ENCODE measurements at places on chromosomes 5 and 9.

- no peak for DNase-seq
These were observed 138.5 kb downstream of the TTLL11 start for GRCh38 chr9:121954477-121955140.

DNA sequence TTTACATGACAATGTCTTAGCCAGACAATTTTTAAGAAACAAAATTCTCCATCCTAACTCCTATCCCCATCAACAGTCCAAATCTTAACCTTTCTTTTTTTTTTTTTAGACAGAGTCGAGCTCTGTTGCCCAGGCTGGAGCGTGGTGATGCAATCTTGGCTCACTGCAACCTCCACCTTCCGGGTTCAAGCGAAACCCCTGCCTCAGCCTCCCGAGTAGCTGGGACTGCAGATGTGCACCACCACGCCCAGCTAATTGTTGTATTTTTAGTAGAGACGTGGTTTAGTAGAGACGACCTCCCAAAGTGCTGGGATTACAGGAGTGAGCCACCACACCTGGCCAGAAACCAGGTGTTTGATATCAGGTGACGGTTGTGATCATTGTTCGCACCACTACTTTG lies 10.2 kb downstream of the ABL1 start:
- no peak for DNase-seq

DNA sequence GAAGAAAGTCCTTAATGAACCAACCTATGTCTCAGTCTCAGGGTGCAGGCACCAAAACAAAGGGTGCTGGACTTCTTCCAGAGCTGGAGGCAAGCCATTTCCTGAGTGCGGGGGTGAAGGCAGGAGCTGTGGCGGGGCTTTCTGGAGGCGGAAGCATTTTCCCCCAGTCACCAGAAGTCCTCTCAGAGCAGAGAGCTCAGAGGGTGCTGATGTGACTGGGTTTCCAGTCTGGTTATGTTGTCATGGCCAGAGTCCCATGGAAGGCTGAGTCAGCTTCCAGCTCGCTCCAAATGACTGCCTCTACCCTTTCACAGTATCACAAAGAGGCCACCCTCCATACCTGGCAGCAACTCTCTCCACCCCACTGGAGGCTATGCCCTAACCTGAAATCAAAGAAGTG lies 86.0 kb downstream of the TRPC7 start:
- no peak for DNase-seq

GRCh38 chr5:138469540-138470321 lies 4.5 kb downstream of the EGR1 start:
- no peak for DNase-seq

- peak; percentile 75 for DNase-seq
These were observed 75.5 kb downstream of the SGCD start for GRCh38 chr5:156402387-156402921.

DNA sequence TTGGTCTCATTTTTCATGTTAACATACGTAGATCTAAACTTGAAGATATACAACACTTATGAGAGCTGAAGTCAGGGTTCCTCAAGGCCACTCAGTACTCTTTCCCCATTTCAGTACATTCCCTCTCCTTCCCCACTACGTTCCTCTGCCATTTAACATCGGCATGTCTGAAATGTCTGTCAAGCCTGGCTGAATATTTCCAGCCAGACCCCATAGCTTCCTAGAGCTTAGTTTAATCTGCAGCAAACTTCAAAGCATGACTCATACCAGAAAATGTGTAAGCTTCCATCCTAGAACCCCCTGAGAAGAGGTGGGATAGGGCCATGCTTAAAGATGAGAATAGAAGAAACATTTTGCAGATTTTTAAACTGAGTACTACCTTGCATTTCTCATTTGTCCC lies 6.2 kb downstream of the GZMA start:
- no peak for DNase-seq

DNA sequence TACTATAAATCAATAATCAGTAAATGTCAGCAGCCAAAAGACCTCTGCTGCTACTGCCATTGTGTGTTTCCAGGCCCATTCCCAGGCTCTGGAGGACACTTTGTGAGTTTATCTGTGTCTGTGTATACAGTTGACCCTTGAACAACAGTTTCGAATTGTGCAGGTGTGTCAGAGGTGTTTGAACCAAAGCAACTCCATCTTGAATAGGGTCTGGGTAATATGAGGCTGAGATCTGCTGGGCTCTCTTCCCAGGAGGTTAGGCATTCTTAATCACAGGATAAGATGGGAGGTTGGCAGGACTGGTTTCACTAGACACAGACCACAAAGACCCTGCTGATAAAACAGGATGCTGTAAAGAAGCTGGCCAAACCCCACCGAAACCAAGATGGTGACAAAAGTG lies 2.3 kb upstream of the TBCA start:
- no peak for DNase-seq

DNA sequence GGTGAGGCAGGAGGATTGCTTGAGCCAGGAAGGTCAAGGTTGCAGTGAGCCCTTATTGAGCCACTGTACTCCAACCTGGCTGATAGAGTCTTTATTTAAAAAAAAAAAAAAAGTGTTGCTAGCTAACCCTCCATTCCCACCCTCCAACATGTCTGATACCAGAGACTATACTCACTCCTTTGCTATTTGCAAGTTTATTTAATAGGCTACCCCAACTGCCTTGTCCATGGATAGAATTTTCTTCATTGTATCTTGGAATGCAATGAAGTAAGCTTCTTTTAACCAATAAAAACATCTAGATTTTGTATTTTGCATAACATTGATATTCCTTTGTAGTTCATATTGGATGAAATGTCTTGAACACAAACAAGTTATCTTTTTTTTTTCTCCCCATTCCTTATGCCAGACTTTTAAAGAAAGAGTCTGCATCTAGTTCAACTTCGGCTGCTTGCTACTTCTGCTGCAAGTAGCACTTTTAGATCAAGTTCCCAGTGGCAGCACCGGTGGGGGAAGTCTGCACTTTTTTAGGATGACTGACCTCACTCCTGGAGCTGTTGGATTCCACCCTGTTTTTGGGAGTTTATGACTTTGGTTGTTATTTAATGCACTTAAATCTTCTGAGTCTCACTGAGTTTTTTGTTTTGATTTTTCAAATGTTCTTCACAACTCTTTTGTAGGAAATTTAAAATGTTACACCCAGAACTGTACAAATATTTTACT lies 112.5 kb downstream of the UHRF2 start:
- DNase-seq: no peak

GRCh38 chr5:59002162-59002825 lies 419.4 kb downstream of the RAB3C start:
- DNase-seq: no peak

DNA sequence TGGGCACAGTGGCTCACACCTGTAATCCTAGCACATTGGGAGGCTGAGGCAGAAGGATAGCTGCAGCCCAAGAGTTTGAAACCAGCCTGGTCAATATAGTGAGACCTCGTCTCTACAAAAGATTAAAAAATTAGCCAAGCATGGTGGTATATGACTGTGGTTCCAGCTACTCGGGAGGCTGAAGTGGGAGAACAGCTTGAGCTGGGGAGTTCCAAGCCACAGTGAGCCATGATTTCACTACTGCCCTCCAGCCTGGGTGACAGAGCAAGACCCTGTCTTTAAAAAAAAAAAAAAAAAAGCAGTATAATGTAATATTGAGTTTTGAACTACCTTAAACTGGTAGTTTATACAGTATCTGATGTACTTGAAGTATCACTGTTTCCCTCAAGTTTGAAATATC lies 358.4 kb downstream of the EBF1 start:
- no peak for DNase-seq

DNA sequence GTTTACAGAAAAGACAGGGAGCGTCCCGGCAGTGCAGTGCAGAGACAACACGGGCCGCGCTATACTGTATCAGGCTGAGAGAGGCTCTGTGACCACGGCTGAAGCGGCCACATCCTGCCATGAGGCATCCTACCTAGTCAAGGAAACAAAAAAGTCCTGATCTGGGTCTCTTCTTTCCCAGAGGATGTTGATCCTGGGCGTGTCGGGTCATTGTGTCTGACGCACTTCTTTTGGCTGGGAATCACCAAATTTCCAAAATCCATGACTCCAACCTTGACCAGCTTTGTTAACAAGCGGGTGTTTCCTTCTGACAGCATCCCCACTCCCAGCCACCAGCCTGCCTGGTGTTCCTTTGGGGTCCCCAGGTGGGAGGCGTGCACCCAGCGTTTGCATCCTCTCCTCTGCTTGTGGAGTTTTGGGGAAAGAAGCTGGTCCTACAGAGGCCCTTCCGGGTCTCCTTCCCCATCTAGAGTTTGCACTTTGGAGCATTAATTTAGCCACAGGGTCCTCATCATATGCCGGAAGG lies 91.4 kb upstream of the RAI14 start:
- DNase-seq: no peak

GRCh38 chr5:100950985-100951384 lies 47.9 kb upstream of the ST8SIA4 start:
- no peak for DNase-seq

GRCh38 chr9:10268531-10269485 lies 344.0 kb downstream of the PTPRD start:
- no peak for DNase-seq

DNA sequence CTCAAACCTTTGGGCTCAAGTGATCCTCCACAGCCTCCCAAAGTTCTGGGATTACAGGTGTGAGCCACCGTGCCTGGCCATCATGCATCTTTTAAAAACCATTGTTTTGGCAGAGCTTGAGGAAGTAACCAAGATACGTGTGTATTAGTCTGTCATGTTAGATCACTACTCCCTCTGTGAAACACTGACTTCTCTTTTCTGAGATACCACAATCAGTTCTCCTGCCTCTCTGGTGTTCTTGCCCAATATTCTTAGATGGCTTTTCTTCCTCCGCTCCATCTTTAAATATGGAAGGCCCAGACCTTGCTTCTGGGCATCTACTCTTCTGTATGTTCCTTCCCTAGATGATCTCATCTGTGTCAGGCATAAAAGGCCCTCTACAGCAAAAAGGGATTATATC lies 14.2 kb upstream of the CCNB1 start:
- no peak for DNase-seq

GRCh38 chr5:40790947-40791593 lies 7.1 kb downstream of the PRKAA1 start:
- DNase-seq: no peak

- no peak for DNase-seq
These were observed 46.6 kb downstream of the PTPN3 start for GRCh38 chr9:109451311-109452025.

DNA sequence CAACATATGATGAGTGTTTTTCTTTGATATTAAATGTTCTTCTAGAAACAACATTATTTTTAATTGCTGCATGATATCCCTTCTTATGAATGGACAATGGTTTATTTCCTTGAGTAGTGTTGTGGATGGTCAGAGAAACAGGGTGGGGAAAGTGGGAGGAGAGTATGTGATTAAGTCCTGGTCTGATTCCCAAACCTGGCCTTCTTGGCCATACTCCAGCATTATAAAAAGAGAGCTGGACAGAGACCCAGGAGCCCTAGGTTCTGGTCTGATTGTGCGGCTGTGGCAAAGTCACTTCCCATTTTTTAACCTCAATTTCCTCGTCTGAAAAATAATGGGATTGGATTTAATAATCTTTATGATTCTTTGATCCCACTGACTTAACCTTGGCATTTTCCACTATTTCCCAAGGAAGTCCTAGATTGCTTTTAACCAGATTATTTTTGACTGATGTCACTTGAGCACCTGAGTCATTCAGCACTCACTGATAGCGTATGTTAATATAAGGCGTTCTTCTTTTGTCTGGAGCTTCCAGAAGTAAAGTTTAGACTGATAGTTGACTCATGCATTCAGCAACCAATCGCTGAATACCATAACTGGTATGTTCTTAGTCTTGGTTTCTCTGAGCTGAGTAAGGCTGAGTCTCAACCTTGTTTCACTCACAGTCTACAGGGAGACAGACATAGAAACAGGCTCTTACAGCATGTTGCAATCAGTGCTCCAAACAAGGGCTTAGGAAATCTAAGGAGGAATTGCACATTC lies 26.2 kb downstream of the OSMR start:
- no peak for DNase-seq

DNA sequence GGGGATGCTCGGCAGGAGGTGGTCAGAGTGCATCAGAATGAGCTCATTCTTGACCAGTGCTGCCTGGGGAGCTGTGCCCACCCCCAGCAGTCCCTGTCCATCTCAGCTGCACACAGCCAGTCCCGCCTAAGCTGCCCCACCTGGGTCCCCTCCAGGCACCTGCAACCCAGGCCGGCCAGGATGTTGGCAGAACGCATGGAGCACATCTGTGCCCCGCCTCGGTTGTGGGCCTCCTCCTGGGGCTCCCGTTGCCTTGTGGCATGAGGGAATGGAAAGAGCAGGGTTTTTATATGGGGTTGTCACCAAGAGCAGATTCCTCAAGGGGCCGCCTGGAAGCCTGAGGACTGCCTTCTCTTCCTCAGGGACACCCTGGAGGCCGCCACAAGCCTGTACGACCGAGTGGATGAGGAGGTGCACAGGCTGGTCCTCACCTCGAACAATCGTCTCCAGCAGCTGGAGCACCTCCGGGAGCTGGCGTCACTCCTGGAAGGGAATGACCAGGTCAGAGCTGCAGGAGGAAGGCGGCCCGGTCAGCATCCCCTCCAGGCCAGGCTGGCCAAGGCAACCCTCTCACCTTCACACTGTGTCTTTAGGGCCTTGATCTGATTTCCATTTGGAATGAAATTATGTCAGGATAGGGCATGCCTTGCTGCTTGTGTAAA lies 34.8 kb upstream of the LRRC14B start:
- peak; percentile 30 for DNase-seq

DNA sequence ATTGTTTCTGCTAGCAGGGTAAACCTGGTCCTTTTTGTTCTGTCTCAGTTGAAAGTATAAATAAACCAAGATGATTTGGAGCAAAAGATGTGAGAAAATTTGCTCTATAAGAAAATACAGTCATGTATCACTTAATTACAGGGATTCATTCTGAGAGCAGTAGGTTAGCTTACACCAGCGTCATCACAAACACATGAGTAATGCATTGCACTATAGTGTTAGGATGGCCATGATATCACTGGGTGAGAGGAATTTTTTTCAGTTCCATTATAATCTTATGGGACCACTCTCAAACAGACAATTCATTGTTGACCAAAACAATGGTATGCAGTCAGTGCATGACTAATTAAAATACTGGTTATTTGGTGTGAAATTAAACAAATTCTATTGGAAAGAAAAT lies 430.9 kb downstream of the CHSY3 start:
- DNase-seq: no peak

GRCh38 chr5:122774519-122774860 lies 390 bp upstream of the SNX2 start:
- DNase-seq: no peak

DNA sequence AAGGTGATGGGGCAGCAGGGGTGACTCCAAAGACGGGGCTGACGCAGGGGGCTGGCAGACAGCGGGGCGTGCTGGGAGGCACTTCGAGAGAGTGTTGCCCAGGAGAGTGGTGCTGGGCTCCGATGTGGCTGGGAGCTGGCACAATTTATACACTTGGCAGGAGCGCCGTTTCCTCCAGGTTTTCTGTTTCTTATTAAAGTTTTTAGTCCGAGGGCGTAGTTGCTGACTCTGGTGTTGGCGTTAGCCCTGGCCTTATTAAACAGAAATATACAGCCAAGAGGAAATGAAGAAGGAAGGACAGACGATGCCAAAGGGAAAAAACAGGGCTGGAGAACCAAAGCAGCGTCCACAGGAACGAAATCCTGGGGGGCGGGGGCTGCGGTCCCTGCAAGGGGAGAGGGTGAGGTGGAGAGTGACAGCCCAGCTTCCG lies 139.6 kb upstream of the PHYKPL start:
- DNase-seq: no peak

All from activated CD8-positive, alpha-beta memory T cell treated with anti-CD3 and anti-CD28 coated beads, Interleukin-2, amount 10 ng/mL, durations not matched to agents 7 days and 5 days (primary cell).